Natural killer cell treated with Interleukin-12 subunit alpha and Interleukin-12 subunit beta and Interleukin-15 and Interleukin-18, amount 100 ng/mL, for 72 hours (primary cell): ENCODE measurements at places on chromosomes 2 and 18. TPM values are rescaled to one million over a fixed set of nuclear protein-coding genes. Genes with fewer than 3 reads are reported as not detected.

GRCh38 chr18:49884465-49884864 lies 71.1 kb upstream of the ACAA2 start:
- no peak for DNase-seq

The M1AP gene
- not detected for total RNA-seq

GRCh38 chr2:147538821-147539220 lies 306.0 kb upstream of the ACVR2A start:
- DNase-seq, result no peak

DNA sequence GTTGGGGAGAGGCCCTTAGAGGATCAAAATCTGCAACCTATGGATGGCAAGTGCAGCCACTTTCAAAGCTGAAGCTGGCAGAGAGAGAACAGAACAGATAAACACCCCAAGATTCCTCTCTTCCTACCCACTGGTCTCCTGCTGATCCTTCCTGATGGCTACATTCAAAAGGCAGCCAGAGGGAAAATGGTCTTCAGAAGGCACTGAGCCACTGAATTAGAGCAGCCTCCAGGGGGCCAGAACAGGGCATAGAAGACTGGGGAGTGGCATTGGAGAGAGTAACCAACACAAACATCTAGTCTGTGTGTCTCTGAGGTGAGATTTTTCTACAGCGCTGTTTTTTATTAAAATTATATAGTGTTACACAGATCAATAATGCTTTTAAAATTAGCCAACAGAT lies 432.6 kb downstream of the PARD3B start:
- DNase-seq, result no peak

DNA sequence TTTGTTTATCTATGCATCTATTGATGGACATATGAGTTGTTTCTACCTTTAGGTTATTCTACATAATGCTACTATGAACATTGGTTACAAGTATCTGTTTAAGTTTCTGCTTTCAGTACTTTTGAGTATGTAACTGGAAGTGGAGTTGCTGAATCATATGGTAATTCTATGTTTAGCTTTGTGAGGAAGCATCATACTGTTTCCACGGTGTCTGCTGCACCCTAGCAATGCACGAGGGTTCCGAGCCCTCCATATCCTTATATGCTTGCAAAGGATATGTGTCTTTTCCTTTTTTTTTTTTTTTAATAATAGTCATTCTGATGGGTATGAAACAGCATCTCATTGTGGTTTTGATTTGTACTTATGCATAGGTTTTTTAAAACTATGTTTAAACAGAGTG lies 83.7 kb downstream of the FMNL2 start:
- no peak for DNase-seq

DNA sequence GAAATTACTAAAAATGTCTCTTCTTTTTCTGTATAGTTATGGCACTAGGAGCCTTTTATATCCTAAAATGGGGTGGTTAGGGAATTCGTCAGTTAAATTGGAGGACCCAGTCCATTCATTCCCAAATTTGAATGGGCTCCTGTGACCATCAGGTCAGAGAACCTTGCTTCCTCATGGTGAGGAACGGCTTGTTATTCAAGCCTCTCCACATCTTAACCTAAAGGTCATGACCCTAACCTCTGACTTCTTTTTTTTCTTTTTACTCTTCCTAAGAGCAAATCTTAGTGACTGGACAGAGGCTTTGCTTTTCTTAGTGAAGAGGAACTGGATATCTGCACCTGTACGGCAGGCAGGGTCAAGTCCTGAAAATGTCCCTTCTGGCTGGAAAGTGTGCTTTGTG lies 53.1 kb downstream of the GREB1L start:
- no peak for DNase-seq

DNA sequence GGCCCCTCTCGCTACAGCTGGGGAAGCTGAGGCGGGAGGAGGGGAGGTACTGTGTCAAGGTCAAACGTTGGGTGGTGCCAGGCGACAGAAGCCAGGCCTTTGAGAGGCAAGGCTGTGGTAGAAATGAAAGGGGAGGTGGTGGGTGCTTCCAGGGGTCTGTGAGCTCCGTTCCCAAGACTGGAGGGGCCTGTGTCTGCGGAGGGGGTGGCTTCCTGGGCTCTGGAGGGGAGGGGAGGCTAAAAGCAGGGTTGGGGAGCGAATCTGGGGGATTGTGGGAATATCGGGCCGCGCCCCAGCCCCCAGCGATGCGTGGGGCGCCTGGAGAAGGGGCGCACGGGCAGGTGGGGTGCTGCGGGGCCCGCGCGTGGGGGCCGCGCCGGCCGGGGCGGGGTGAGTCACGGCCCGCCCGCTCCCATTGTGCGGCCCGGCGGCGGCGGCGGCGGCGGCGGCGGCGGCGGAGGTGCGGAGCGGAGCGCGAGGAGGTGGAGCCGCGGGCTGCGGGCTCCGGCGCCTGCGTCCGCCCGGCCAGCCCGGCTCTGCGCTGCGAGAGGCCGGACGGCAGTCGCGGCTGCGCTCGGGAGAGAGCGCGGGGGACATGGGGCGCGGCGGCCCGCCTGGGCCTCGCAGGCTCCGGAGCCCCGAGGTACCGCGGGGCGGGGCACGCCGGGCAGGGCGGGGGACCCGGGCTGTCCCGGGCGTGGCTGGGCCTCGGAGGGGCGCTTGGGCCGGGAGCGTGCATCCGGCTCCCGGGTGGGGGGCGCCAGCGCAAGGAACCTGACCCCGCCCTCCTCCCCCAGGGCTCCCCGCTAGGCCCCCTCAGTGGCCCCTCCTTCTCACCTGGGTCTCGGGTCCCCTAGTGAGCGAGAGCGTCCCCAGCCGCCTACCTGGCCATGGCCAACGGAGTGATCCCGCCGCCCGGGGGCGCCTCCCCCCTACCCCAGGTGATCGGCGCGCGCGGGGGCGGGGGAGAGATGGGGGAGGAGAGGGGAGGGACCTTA lies at the start of gene SLC4A3:
Gene SLC4A3, plus strand, starts transcription at position 528 of the 998 bp plus-strand sequence. Its CDS starts 363 bp downstream, at position 891.
- no peak for DNase-seq

The INHA gene
- not detected for total RNA-seq

DNA sequence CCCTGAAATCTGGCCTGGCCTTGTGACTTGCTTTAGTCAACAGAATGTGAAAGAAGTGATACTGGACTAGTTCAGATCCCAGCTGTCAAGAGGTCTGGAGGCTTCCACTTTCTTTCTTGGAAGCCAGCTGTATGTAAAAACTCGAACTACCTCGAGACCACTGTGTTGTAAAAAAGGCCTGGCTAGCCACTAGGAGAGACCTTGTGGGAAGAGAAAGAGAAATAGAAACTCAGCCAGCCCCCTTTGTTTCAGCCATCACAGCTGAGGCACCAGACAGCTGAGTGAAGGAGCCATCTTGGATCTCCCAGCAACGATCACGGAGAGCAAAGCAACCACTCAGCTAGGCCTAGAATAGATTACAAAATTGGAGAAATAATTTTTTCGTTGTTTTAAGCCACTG lies 324.9 kb upstream of the TCF4 start:
- DNase-seq, result no peak

DNA sequence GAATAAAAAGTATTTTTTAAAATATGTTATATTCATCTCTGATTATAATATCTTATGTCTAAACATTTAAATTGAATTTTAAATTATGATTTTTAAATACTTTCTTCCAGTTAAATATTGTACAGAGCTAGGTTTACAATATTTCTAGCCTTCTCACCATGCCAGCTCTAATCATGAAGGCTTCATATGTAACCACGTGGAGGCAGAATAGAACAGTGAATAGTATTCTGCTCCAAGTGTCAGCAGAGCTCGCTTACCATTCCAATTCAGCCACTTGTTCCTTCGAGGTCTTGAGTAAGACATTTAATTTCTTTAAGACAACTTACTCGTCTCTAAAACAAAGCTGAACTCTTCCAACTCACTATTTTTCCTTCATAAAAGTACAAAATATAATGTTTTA lies 871.8 kb downstream of the SUCLG1 start:
- DNase-seq, result no peak

DNA sequence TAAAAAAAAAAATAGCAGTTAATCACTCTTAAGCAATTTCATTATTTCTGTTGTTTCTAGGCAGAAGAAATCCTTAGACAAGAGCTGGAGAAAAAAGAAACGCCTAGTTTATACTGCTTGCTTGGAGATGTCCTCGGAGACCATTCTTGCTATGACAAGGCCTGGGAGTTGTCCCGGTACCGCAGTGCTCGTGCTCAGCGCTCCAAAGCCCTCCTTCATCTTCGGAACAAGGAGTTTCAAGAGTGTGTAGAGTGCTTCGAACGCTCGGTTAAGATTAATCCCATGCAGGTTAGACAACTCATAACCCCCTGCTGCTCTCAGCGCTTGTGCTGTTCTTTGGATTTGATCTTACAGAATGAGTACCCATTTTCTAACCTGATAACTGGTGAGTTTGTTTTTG lies 130.4 kb downstream of the TTC27 start:
- no peak for DNase-seq

DNA sequence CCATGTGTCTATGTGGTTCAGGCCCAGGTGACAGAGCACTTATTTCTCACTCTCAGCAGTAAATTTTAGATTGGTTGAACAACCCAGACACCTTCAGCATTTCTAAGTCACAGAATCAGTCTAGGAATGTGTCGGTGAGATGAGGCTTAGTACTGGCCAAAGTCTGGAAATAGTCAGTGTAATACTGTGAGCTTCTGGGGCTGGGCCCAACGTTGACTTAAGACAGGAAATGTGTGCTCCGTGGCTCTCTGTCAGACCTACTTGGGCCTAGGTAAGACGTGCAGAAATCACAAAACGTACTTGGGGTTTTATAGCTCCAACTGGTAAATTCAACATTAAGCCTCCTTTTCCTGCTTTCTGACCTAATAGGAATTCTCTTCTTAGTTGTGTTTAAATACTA lies 160.3 kb upstream of the COL3A1 start:
- no peak for DNase-seq

DNA sequence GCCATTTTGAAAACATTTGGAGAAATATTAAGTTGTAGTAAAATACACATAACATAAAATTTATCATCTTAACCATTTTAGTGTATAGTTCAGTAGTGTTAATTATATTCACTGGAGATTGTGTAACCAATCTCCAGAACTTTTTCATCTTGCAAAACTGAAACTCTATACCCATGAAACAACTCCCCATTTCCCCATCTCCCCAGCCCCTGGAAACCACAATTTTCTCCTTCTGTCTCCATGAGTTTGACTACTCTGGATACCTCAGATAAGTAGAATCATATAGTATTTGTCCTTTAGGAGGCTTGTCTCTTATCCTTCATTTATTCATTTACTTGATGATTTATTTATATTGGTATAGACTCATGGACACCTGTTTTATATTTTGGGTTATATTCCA lies 392.9 kb downstream of the SETBP1 start:
- no peak for DNase-seq

The GPR35 gene
- 7.6 TPM for total RNA-seq

The DAPL1 gene
- total RNA-seq, result not detected

DNA sequence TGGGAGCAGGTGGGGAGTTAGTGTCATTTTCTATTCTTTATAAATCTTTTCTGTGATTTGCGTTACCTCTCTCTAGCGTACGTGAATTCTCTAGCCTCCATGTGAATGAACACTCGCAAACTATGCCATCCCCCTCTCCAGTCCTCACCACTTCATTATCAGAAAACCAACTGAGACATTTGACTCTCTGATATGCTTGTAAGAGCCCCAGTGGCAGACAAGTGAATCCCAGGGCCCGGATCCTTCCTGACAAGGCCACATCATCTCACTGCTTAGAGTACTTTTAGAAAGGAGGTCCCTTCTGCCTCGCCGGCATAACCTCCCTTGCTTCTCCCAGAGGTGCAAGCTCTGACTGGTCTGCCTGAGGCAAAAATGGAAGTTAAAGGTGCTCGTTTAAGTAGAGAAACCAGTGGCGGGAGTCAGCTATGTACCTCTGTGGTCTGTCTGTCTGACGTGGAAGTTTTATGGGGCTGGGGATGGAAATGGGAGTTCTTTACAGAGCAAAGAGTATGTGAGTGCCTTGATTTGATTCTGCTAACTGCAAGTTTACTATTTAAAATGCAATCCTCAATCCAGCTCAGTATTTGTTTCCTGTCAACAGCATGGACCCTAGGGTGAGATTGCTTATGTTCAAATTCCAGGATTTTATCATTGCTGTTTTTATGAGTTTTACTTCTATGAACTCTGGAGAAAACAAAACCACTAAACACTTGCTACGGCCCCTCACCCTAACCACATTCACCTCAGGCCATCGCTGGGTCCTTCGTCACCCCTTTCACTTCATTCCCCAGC lies 114.9 kb upstream of the MSTN start:
- DNase-seq, result no peak

DNA sequence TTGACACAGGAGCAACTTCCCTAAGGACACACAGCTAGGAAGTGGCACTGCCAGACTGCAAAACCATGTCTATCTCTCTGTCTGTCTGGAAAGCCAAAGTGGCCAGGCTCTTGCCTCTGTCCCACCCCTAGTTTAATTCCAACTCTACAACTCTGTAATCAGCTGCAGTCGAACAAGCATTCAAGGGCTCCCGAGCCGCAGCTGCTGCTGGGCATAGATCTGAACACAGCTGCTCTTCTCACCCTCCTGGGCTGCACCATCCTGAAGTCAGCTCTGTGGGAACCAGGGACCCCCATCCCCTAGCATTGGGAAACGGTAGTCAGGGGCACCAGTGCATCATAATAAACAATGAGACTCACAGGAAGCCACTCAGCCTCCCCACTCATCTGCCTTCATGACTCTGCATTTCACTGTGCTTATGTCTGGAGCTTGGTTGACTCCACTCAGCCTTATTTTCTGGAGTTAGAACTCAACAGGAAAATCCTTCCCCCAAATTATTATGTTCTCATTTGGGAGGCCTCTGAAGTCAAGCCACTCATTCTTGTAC lies 44.4 kb upstream of the TMEM163 start:
- no peak for DNase-seq

GRCh38 chr2:164981217-164981990 lies 26.1 kb upstream of the SLC38A11 start:
- DNase-seq, result no peak

- no peak for DNase-seq
Observed at GRCh38 chr2:71879509-71880184, 268.0 kb downstream of the CYP26B1 start.

GRCh38 chr18:48548011-48548771 lies 9.4 kb downstream of the CTIF start:
- no peak for DNase-seq

The LBX2 gene
- 1.5 TPM for total RNA-seq

GRCh38 chr18:55838841-55839240 lies 250.8 kb upstream of the TCF4 start:
- DNase-seq, result no peak

DNA sequence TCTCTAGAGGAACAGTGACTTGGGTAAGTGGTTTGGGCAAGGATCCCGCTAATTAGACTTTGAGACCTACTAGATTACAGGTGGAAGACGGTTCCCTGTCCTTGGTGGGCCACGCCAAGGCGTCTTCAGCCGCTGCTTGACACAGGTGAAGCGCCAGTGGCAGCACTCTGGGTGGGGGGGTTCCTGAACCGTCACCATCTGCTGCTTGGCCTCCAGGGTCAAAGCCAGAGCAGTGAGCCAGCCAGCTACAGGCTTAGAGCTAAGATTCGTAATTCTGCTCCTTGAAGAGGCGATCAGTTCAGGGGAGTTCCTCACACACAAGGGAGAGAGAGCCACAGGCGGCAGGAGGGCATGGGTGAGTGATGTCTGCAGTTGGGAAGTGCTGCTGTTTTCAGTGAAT lies 39.4 kb upstream of the RBM44 start:
- DNase-seq, result no peak

- peak; percentile 69 for DNase-seq
Observed at GRCh38 chr18:32019251-32019948, 775 bp downstream of the RNF125 start.
